HS-5 (cell line): ENCODE measurements at places on chromosomes 4 and X.

- DNase-seq: no peak
Measured at GRCh38 chrX:31147175-31147574, 75.3 kb upstream of the FTHL17 start.

GRCh38 chr4:89067417-89067816 lies 10.4 kb upstream of the FAM13A start:
- DNase-seq: no peak

- no peak for DNase-seq
Measured at GRCh38 chr4:132266374-132266773, 882.7 kb upstream of the PCDH10 start.

GRCh38 chr4:173257732-173258717 lies 76.1 kb downstream of the HMGB2 start:
- DNase-seq: no peak

- no peak for DNase-seq
Measured at GRCh38 chrX:118056870-118057269, 59.7 kb downstream of the KLHL13 start.

DNA sequence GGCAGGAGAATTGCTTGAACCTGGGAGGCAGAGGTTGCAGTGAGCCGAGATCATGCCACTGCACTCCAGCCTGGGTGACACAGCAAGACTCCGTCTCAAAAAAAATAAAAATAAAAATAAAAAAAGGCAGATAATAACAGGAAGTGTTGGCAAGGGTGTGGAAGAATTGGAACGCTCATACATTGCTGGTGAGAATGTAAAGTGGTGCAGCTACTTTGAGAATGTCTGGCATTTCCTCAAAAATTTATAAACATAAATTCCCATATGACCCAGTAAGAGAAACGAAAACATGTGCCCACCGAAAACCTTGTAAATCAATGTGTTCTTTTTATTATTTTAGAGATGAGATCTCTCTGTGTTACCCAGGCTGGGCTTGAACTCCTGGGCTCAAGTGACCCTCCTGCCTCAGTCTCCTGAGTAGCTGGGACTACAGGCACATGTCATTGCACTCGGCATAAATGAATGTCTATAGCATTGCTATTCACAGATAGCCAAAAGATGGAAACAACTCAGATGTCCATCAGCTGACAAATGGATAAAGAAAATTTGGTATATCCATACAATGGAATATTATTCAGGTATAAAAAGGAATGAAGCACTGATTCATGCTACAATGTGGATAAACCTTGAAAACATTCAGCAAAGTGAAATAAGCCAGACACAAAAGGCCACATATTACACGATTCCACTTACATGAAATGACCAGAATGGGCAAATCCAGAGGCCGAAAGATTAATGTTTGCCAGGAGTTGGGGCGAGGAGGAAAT lies 63.7 kb upstream of the PLAC1 start:
- DNase-seq: peak; percentile 0
